ENCODE measurements at places on chromosomes 7 and 10. TPM values are rescaled to one million over a fixed set of nuclear protein-coding genes. Genes with fewer than 3 reads are reported as not detected.

Gene AASS
- 46.3 TPM for polyA plus RNA-seq

Gene CCDC3
- 46.4 TPM for polyA plus RNA-seq

Gene DYNC1I1
- 42.9 TPM for polyA plus RNA-seq

Gene NEUROG3
- polyA plus RNA-seq, result not detected

Gene LLCFC1
- polyA plus RNA-seq, result not detected

Gene TDRD1
- polyA plus RNA-seq, result 0.26 TPM

Gene PON1
- 1.1 TPM for polyA plus RNA-seq

Gene DENND2A
- 51.9 TPM for polyA plus RNA-seq

Gene TACC2
- polyA plus RNA-seq, result 91.9 TPM

Gene WIPF3
- 17.8 TPM for polyA plus RNA-seq

Gene LRRC17
- polyA plus RNA-seq, result 67.6 TPM

Gene SLIT1
- 237 TPM for polyA plus RNA-seq

All from spinal cord (tissue), 10 donors.